ENCODE measurements at places on chromosomes 2 and 18.

- no peaks in the 10 kb centered on the region for H3K36me3 ChIP-seq
- no peak overlapping the region for H3K27ac ChIP-seq
- H3K27me3 ChIP-seq = no peaks in the 10 kb centered on the region
- H3K4me1 ChIP-seq = no peaks in the 10 kb centered on the region
- DNase-seq = no peak
Measured at GRCh38 chr2:108266218-108266617, 22.5 kb upstream of the SULT1C2 start.

- H3K27me3 ChIP-seq = no peaks in the 10 kb centered on the region
- H3K27ac ChIP-seq = no peak overlapping the region
- H3K4me1 ChIP-seq = no peaks in the 10 kb centered on the region
- no peak overlapping the region for H3K4me3 ChIP-seq
Measured at GRCh38 chr2:86671337-86671981, 47.8 kb upstream of the RNF103 start.

GRCh38 chr2:206127656-206128055 is 31.6 kb downstream of the NDUFS1 start:
- no peak for DNase-seq
- H3K27me3 ChIP-seq = no peaks in the 10 kb centered on the region
- peaks cover 83% of the 10 kb centered on the region for H3K36me3 ChIP-seq
- H3K27ac ChIP-seq = no peak overlapping the region
- no peak overlapping the region for H3K4me3 ChIP-seq
- H3K4me1 ChIP-seq = no peaks in the 10 kb centered on the region

GRCh38 chr2:11923935-11924334 is 177.5 kb downstream of the LPIN1 start:
- DNase-seq = no peak
- no peaks in the 10 kb centered on the region for H3K36me3 ChIP-seq
- no peaks in the 10 kb centered on the region for H3K4me1 ChIP-seq
- no peak overlapping the region for H3K27ac ChIP-seq
- H3K27me3 ChIP-seq = no peaks in the 10 kb centered on the region

GRCh38 chr2:217289907-217290280 is 430.0 kb upstream of the TNP1 start:
- no peak for DNase-seq
- no peak overlapping the region for H3K4me3 ChIP-seq
- no peaks in the 10 kb centered on the region for H3K27me3 ChIP-seq
- peaks cover 14% of the 10 kb centered on the region for H3K4me1 ChIP-seq

DNA sequence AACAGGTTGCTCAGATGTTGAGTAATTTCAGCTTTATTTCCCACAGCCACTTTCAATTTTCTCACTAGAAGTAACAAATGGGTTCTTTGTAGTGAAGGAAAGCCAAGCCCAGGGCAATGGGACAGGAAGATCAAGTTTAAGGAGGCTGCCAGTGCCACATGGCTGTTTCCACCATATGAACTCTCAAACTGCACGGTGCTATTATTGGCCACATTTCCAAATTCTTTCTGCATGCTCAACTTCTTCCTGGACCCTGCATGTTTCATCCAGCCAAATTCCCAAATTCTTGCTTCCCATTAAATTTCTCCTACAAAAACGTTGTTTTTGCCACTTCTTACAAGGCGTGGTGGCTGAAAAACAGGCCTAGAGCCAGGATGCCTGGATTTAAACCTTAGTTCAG is 193.3 kb upstream of the SPHKAP start:
- H3K36me3 ChIP-seq = no peaks in the 10 kb centered on the region
- no peak for DNase-seq
- H3K4me3 ChIP-seq = no peak overlapping the region
- no peak overlapping the region for H3K27ac ChIP-seq

- no peaks in the 10 kb centered on the region for H3K36me3 ChIP-seq
- no peaks in the 10 kb centered on the region for H3K27me3 ChIP-seq
- no peak for DNase-seq
- H3K4me3 ChIP-seq = no peak overlapping the region
Measured at GRCh38 chr18:47669815-47670214, 260.6 kb downstream of the SMAD2 start.

DNA sequence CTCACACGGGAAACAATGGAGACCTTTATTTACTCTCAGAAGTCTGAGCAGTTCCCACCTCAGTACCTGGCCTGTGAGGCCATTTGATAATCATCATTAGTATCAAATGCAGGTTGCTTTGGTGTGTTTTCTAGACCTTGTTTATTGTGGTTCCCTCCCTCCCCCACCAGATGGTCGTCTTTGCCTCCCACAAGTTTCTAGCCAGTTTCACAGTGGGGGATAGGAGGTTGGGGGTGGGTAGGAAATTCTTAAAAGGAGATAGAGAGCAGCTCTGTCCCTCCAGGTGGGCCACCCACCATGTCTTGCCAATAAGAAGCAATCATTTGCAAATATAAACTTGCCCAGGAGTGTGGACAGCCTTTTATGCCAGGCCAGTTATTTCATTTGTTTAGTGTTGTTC is 31.3 kb downstream of the SETBP1 start:
- no peaks in the 10 kb centered on the region for H3K36me3 ChIP-seq
- no peaks in the 10 kb centered on the region for H3K27me3 ChIP-seq
- no peak for DNase-seq

GRCh38 chr18:903701-904100 is 970 bp upstream of the ADCYAP1 start:
- no peaks in the 10 kb centered on the region for H3K36me3 ChIP-seq
- peaks cover 42% of the 10 kb centered on the region for H3K27me3 ChIP-seq

DNA sequence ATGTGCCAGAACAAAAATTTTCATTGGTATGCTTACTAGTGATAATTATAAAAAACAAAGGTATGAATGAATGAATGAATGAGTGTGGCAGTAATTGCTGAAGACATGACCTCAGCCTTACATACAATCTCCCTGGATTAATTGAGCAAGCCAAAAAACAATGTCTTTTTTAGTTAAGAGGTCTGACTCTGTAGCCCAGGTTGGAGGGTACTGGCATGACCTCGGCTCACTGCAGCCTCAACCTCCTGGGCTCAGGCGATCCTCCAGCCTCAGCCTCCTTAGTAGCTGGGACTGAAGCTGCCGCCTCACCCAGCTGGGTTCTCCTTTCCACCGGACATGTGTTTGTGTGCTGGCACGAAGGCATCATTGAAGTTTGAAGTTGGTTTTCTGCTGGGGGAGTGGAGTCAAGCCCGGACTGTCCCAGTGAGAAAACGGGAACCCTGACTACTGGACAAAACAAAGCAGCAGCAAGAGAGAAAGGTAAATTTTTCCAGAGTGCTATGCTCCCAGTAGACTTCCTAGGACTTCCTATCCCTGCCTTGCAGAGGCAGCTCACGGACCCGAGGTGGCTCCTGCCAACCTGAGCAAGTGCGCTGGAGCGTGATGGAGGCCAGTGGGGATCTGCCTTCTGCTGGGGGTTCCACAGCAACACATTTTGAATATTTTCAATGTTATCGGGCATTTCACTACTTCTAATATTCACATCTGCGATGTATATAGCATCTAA is 6.4 kb upstream of the IMP4 start:
- no peak for DNase-seq
- H3K27me3 ChIP-seq = no peaks in the 10 kb centered on the region
- H3K36me3 ChIP-seq = peaks cover 7% of the 10 kb centered on the region
- no peak overlapping the region for H3K27ac ChIP-seq
- no peak overlapping the region for H3K4me3 ChIP-seq
- peaks cover 5% of the 10 kb centered on the region for H3K4me1 ChIP-seq

DNA sequence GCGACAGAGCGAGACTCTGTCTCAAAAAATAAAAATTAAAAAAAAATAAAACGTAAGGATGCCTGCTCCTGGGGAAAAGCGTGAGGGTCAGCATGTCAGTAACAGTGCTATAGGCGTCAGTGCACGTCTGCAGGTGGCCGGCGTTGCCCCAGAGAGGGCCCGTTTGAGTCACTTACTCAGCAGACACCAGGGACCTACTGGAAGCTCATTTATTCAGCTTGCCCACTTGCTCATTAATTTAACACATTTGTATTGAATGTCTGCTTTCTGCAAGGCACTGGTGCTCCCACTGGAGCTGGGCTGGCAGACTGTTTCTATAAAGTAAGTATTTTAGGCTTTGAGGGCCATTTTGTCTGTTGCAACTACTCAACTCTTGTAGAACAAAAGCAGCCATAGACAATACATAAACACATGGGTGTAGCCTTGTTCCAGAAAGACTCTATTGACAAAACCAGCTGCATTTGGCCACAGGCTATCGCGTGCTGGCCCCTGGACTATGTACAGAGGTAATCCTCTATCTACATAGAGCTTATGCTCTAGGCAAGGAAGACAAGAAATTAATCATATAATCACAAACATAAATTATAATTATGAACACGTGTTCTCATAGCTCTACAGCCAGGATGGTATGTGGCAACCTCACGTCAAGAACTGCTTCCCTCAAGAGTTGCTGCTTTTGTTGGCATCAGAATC is 73.2 kb downstream of the KLHL29 start:
- no peaks in the 10 kb centered on the region for H3K4me1 ChIP-seq
- no peak overlapping the region for H3K27ac ChIP-seq
- no peaks in the 10 kb centered on the region for H3K36me3 ChIP-seq
- no peaks in the 10 kb centered on the region for H3K27me3 ChIP-seq
- no peak overlapping the region for H3K4me3 ChIP-seq
- no peak for DNase-seq

DNA sequence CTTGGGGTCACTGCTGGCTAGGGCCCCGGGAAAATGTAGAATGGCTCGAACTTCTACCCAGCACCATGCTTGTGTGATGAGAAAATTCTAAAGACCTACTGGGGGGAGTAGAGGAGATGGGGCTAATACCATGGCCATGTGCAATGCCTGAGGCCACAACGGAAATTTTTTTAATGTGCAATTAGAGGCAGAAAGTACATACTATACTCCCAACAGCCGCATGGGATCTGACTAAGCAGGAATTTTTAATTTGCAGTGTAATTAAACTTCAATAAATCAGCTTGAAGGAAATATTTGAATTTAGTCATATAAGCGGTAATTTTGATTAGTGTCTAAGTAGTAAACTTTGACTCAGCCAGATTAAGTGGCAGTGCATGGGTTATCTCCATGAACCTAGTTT is 53.2 kb upstream of the CNGA3 start:
- H3K36me3 ChIP-seq = no peaks in the 10 kb centered on the region
- DNase-seq = no peak
- no peaks in the 10 kb centered on the region for H3K27me3 ChIP-seq
- no peaks in the 10 kb centered on the region for H3K4me1 ChIP-seq

- no peaks in the 10 kb centered on the region for H3K27me3 ChIP-seq
- peaks cover 1% of the 10 kb centered on the region for H3K4me1 ChIP-seq
- H3K36me3 ChIP-seq = no peaks in the 10 kb centered on the region
- no peak overlapping the region for H3K27ac ChIP-seq
Measured at GRCh38 chr2:187397886-187398285, 50.2 kb downstream of the CALCRL start.

DNA sequence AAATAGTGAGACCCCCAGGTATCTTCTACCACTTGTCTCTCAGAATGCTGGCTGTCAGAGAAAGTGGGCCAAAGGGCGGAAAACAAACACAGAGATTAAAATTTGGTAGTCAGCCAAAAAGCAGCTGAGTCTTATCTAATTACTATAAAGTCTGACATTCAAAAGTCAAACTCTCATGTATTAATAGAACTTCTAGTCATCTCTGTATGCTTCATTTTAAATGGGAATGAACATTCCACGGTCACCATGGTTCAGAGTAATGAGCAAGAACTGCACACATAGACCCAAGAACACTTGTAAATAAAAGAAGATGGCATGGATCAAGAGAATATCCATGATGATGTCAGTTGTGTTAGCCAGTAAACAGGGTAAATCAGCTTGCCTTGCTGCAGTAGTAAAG is 1267.0 kb upstream of the CHAC2 start:
- no peak overlapping the region for H3K4me3 ChIP-seq
- H3K27ac ChIP-seq = no peak overlapping the region

GRCh38 chr2:95004711-95005110 is 20.8 kb upstream of the MAL start:
- peak; percentile 24 for DNase-seq
- H3K27me3 ChIP-seq = no peaks in the 10 kb centered on the region
- no peaks in the 10 kb centered on the region for H3K4me1 ChIP-seq
- H3K4me3 ChIP-seq = no peak overlapping the region

- H3K27ac ChIP-seq = no peak overlapping the region
- H3K36me3 ChIP-seq = no peaks in the 10 kb centered on the region
- H3K4me3 ChIP-seq = no peak overlapping the region
- DNase-seq = no peak
- no peaks in the 10 kb centered on the region for H3K27me3 ChIP-seq
Measured at GRCh38 chr2:28653892-28654662, 97.6 kb upstream of the PPP1CB start.

DNA sequence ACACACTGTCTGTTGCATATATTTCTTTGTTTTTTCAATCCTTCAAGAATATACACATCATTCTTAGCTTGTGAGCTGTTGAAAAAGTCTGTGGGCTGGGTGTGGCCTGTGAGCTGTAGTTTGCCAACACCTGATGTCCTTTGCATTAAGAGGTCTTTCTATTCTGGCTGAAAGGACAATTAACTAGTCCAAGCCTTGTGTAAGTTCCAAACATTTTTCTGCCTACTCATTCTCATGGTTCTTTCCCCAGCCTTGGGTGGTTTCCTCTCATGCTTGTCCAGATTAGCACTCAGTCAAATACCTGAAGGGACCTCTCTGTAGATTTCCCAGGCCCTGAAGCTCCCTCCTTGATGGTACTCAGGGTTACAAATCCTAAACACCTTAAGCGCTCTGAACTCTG is 57.8 kb upstream of the NABP1 start:
- DNase-seq = no peak
- no peaks in the 10 kb centered on the region for H3K27me3 ChIP-seq
- H3K4me3 ChIP-seq = no peak overlapping the region
- no peaks in the 10 kb centered on the region for H3K4me1 ChIP-seq

DNA sequence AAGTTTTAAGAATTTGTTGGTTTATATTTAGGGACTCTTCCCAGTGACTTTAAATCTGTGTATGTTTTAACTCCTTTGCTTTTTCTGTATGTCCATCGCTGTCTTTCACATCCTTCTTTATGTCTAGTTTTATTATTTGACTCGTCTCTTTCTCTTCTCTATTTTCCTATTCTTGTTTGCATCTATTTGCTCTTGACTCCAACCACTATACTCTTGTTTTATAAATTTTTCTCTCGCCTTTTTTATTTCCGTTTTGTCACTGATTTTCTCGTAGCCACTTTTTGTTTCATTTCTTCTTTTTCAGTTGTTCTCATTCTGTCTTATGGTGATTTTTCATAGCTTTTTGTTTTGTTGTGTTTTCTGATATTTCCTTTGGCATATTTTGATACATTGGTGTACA is 170.5 kb upstream of the NETO1 start:
- no peaks in the 10 kb centered on the region for H3K36me3 ChIP-seq
- H3K27me3 ChIP-seq = no peaks in the 10 kb centered on the region
- no peak overlapping the region for H3K27ac ChIP-seq
- no peak for DNase-seq
- no peak overlapping the region for H3K4me3 ChIP-seq
